ENCODE measurements at places on chromosomes 4 and X.

- no peak for DNase-seq
Observed at GRCh38 chrX:124501586-124501985, 155.2 kb downstream of the SH2D1A start.

DNA sequence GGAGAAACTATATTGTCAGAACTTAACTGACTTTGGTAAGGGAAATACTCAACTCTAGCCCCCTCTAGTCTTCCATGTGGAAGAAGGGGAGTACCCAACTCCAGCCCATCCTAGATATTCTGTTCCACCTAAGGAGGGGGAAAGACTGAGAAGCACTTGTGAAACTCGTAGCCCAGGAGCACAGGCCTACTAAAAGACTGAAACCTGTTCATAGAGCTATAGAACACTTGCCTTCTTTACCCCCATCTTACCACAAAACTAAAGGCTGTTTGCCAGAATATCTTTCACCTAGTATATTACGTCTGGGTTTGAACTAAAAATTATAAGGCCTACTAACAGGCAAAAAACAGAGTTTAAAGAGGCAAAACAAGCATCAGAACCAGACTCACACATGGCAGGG is 15.5 kb downstream of the CLDN22 start:
- no peak for DNase-seq

- no peak for DNase-seq
Observed at GRCh38 chrX:17374619-17375366, at the start of gene NHS. Gene NHS (plus strand): TSS chrX:17375200. CDS start chrX:17375758, 558 bp downstream.

GRCh38 chrX:70013466-70014381 is 36.0 kb downstream of the AWAT2 start:
- no peak for DNase-seq

DNA sequence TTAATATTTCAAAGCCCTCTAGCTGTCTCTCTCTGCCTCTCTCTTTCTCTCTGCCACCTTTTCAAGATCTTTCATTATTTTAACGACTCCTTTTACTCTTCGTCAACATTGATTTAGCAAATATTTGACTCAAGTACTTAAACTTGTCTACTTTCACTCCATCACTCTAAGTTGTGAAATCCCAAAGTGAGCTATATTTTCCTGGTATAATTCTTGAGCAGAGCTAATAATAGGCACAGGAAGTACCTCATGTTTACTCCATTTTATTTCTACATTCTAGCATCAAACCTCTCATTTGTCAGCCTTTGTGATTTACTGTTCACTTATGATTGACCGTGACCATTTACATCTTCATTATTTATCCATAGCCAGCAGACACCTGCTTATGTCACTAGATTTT is 482.5 kb downstream of the RPA4 start:
- DNase-seq, result no peak

DNA sequence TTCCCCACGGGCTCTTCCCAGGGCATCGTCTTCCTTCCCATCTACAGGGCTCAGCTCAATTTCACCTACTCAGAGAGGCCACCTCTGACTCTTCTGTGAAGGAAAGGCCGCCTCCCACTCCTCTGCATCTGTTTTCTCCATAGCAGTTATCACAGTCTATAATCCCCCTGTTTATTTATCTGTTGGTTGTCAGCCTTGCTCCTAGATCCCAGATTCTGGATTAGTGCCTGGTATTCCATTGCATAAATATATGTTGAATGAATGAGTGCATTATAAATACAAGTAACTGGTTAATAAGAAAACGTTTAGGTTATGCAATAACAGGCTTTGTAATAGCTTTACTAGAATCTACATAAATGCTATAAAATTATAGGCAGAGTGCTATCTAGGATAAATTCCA is 52.9 kb downstream of the NSG1 start:
- DNase-seq, result no peak

DNA sequence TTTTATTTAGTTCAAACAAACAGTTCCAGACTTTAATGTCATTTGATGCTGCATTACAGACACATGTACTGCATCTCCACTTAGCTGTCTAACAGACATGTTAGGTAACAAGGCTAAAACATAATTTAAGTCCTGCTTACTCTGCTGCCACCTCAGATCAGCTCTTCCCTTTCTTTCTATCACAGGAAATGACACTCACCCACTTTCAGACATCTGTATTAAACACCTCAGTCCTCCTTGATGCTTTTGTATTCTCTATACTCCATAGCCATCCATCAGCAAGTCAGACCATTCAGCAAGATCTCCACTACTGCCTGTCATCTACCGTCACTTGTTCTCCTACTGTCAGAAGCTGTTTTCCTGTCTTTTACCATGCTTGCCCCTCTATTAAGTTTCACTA is 405.4 kb downstream of the IL15 start:
- DNase-seq, result no peak

DNA sequence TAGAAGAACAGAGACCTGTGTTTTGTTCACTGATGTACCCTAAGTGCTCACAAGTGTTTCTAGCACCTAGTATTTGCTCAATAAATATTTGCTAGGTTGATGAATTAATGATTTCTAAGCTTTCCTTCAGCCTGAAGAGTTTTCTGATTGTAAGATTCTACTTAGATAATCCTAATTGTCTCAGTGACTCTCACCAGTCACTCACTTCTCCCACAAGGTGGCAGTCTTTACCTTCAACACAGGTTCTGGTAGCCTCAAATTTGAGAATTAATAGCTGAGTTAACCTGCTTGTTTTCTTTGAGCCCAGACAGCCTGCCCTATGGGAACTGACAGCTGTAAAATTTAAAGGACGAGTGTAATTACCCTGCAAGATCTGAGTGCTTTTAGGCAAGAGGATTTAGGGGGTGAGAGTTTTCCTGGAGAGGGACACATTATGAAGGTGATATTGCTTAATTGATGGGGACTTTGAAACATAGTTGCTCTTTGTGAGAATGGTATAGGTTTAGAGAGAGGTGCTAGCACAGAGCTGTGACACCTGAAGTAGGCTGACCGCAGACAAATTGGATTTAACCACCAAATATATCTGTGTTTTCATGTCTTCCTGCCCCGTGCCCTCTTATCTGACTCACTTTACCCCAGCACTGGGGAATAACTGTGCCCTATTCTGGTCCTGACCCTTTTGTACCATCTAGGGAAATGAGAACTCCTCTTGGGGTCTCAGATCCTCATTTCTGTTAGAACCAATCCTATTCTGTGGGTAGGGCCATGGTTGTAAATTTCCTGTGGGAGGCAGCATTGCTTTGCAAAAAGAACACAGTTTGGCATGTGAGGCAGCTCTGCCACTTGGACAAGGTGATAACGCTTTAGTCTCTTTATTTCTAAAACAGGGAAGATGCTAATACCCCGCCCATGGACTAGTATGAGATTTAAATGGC is 27.7 kb downstream of the CD38 start:
- DNase-seq, result no peak

- no peak for DNase-seq
Observed at GRCh38 chr4:111720866-111721265, 424.4 kb upstream of the FAM241A start.

DNA sequence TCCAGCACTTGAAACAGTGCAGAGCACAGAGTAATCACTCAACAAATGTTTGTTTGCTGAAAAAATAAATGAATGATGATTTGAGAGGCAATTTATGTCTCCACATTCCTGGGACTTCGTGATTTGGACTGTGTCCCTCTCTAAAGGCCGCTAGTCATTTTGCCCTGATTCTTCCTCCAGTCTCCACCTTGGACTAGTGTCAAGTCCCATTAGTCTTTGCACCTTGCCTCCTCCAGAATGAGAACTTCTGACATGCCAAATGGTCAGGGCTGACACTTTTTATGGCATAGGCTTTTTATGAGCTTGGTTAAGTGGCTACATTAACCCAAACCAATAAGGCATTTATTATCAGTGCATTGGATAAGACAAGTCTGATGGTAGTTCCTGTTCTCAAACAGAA is 65.1 kb upstream of the POF1B start:
- no peak for DNase-seq

DNA sequence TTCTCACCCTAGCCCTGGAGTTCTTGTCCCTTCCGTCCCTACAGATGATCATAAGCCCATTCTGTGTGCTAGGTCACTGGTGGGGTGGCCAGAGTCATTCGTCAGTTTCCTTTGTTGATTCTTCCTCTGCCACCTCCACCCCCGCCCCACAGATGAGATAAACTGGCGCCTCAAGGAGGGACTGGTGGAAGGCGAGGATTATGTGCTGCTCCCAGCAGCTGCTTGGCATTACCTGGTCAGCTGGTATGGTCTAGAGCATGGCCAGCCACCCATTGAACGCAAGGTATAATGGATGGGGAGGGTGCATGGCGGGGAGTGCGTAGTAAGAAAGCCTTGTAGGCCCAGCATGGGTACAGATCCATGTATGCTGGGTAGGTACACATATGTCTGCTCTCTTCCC is 6.4 kb downstream of the USP11 start:
- no peak for DNase-seq

GRCh38 chrX:134013092-134013497 is 27.7 kb upstream of the GPC3 start:
- no peak for DNase-seq

- DNase-seq, result no peak
Observed at GRCh38 chrX:39396358-39396995, 595.2 kb downstream of the MID1IP1 start.

DNA sequence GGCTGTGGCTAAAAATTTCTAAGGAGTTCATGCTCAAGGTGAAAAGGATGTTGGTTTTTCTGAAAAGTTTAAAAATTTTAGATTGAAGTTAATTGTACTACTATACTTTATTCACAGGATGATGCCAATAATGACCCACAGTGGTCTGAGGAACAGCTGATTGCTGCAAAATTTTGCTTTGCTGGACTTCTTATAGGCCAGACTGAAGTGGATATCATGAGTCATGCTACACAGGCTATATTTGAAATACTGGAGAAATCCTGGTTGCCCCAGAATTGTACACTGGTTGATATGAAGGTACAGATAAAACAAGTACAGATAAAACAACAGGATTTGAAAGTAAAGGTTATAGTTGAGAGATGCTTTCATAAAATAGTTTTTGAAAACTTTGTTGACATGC is 12.2 kb downstream of the PAICS start:
- no peak for DNase-seq

GRCh38 chrX:153637121-153638040 is 9.6 kb upstream of the DUSP9 start:
- DNase-seq, result no peak

GRCh38 chr4:5815641-5816040 is 77.2 kb downstream of the CRMP1 start:
- DNase-seq, result no peak

GRCh38 chr4:182863501-182863900 is 53.7 kb downstream of the DCTD start:
- no peak for DNase-seq

DNA sequence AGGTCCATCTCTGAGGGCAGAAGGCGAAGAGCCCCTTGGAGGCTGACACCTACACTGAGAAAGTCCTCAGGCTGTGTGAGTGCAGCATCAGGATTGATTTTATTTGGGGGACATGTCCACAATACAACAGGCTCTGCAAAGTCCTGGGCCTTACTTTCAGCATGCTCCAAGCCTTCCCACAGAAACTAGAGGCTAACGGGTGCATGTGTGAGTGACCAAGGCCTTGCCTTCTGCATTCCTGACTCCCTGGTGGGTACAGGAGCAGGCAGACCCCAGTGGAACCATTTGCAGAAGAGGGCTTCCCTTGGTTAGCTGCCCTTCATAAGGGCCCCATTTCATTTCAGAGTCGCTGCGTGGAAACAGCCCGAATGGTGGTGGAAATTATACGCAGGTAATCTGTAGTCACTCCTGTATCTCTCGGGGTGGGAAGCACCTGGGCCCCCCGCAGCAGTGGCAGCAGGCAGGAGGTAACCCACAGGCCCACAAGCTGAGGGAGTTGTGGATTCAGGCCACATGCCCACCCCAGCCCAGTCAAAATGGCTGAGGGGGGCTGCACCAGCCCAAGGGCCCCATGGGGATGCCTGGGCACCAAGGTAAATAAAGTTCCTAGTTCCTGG is 37.7 kb downstream of the NSG1 start:
- DNase-seq, result no peak

DNA sequence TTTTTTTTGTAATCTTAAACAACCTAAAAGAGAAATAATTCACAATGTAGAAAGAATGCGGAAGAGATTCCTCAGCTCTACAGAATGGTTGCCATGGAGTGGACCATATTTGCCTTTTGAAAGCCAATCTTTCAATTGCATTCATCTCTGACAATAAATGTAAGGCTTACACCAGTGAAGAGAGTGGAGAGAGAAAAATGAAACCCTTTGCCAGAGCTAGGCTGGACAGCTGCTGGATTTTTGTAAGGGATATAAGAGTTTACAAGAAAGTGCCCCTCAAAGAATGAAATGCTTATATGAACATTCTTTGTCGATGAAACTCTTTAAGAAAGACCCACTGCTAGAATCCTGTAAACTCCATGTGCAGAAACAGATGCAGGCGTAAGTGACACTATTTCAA is 66.0 kb upstream of the FAT1 start:
- no peak for DNase-seq

DNA sequence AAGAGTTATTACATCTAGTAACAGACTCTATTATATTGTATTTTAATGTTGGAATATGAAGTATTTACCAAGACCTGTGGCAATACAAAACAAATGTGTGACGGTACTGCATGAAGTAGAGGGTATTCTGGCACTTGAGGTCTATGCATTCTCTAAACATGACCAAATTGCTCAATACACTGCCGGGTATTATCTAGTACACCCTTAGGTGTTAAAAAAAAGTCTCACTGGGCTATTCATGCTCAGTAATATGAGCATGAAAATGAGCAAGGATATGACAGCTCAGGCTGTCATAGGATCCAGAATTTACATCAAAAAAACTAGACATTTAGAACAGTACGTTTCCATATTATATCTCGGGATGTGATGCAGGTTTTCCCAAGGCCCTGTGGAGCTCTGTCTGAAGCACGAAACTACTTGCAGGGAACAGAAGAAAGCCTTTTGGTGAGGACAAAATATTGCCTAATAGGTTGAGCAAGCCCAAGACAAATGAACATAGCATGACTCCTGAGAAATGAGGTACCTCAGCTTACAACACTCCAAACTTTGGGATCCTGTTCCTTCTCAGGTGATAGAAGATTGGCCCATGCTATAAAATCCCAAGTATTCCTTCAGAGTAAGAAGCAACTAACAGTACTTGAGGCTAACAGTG is 74.1 kb upstream of the MAOA start:
- no peak for DNase-seq

GRCh38 chr4:10011277-10011676 is 10.0 kb downstream of the SLC2A9 start:
- DNase-seq, result no peak
